ENCODE measurements at places on chromosomes 4 and X.
A peak's percentile ranks its signal among the peaks of the same experiment; 100 is the strongest.

DNA sequence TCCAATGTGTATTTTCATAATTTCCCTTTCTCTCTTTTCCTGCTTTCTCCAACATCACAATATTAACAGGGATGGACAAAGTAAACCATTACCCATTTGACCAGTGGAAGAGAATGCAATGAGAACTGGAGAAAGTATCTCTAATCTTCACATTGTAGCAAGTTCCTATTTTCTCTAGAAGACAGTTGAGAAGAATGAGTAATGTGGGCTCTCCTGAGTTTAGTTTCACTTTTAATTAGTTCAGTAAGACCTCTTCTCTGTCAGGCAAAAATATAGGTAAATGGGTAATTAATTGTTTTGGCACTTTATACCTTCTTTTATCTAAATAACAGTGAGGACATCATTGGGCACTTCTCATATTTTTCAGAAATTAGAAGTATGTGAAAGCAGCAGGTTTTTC lies 602.0 kb downstream of the GLUD2 start:
- DNase-seq: no peak

DNA sequence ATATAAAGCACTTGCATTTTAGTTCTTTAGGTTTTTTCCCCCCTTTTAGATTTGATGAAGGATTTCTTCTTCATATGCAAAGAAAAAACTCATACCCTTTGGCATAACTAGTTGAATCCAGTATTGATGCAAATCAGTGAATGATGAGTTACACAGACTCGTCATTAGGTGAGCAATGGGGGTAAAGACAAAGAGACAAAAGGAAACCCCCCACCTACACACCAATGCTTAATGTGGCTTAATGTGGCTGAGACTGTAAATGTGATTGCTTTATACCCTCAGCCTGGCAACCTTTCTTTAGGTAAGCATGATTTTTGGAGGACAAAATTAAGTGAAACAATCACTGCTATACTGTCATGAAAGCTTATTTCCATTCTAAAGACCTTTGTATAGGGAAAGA lies 39.5 kb downstream of the CD40LG start:
- no peak for DNase-seq

DNA sequence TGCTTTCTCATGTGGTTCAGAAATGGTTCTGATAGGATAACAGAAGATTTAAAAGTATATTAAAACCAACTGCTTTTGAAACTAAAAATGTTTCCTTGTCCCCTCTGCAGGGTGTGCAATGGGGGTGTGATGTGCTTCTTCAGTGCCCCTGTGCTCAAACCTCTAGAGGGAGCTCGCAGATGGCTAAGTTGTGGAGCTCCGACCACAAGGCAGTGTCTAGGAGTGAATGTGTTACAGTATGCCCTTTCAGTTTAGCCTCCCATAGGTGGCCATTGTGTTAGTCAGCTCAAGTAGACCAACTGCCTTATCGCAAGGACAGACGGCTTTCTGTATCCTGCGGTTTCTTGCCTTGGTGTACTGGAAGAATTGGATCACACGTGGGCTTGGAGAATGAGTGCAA lies 130.5 kb downstream of the TENT5D start:
- DNase-seq: no peak

DNA sequence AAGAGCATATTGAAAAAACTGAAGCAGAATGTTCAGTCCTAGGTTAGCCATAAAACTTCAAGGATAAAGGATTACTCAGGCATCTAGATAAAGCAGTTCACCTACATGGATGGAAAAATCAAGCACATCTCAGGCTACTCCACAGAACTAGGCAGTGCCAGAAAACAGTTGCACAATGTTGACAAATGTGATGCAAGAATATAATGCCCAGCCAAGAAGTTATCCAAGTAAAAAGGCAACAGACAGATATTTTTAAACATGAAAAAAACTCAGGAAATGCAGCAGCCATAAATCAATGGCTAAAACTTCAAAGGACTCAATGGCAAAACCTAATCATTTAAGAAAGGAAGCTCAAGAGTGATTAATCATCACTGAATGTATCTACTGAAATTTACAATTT lies 456.0 kb upstream of the FAM241A start:
- no peak for DNase-seq

- DNase-seq: no peak
These were observed 25.5 kb upstream of the UVSSA start for GRCh38 chr4:1321486-1321885.

GRCh38 chr4:159052315-159052714 lies 50.6 kb upstream of the RAPGEF2 start:
- no peak for DNase-seq

- peak; percentile 32 for DNase-seq
These were observed 19.9 kb downstream of the SH3BP2 start for GRCh38 chr4:2812612-2813354.

DNA sequence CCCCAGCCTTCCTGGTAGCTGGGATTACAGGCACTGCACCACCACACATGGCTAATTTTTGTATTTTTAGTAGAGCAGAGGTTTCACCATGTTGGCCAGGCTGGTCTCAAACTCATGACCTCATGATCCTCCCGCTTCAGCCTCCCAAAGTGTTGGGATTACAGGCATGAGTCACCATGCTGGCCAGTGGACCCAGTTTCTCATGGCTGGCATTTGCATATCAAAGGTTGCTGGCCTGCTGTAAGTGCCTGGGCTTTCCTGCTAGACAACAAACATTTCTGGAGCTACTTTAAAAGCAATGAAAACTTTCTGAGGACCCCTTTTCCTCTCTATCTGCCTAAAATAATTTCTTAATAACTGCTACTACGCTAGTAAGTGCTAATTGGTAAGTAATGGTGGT lies 228.2 kb downstream of the PCDH10 start:
- no peak for DNase-seq

GRCh38 chr4:102551958-102552565 lies 50.9 kb downstream of the NFKB1 start:
- DNase-seq: no peak

- no peak for DNase-seq
These were observed 32.1 kb upstream of the GLRA2 start for GRCh38 chrX:14497184-14497666.

DNA sequence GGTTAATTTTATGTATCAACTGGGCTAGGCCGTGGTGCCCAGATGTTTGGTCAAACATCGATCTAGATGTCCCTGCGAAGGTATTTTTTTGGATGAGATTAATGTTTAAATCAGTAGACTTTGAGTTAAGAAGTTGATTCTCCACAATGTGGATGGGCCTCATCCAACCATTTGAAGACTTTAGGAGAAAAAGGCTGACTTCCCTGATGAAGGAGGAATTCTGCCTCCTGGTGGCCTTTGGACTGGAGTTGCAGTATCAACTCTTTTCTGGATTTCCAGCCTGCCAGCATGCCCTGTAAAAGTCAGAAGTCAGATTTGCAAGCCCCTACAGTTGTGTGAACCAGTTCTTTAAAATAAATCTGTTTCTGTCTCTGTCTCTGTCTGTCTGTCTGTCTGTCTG lies 91.4 kb downstream of the STK32B start:
- DNase-seq: no peak

DNA sequence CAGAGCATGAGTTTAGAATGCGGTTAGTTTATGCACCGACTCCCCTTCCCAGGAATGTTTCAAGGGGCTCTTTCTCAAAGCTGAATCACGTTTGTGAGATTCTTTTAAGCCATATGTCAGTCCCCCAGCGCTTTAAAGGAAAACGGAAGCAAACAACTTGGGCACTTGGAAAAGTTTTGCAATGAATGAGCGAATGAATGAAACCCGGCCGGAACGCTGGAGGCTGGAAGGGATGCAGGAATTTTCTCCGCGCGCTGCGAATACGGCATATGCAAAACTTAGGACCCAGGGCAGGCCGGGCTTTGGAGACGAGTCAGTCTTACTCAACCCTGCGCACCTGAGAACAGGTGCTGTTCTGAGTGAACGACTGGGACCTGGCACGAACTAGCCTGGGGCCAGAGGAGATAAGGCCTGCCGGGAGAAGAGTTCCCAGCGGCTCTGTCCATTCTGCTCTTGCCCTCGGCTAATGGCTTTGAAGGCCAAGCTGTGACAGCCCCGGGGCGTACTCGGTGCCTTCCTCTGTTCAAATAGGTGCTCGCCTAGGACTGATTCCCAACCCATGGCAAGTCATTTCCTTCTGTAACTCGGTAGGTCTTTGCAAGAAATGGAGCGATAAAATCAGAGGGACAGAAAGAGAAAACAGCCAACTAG lies 743 bp upstream of the NRK start:
- no peak for DNase-seq

DNA sequence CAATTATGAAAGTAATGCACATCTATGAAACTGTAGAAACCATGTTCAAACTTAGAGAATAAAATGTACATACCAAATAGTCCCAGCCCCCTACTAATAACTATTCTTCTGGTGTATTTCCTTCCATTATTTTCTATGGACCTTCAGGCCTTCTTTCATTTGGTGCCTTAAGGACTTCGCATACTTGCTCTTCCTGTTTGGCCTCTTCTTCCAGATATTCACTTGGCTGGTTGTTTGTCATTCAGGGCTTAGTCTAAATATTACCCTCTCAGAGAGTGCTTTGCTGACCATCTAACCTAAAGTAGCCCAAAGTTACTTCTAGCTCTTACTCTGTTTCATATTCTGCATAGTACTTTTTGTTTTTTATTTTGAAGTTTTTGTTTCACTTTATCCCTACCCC lies 70.3 kb upstream of the ARMCX2 start:
- DNase-seq: no peak

- peak; percentile 66 for DNase-seq
These were observed 745 bp downstream of the SLC39A8 start for GRCh38 chr4:102344520-102344953.

DNA sequence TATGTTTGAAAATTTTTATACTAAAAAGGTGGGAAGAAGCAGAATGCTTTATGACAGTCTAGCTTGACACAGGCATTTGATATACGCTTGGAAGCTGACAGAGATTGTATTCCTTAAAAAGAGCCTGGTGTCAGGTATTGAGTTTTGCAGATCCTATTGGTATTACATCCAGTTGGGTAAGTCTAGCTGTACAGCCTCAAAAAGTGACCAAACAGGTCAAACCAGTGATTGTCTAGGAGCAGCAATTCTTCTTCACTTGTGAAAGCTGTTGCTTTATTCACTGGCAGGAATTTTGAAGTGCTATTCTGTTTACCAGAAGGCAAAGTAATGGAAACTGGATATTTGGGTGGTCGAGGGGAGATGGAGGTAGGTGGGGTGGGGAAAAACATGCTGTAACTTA lies 77.5 kb downstream of the UCHL1 start:
- no peak for DNase-seq

GRCh38 chr4:14336656-14337055 lies 665.6 kb upstream of the CPEB2 start:
- DNase-seq: no peak

- DNase-seq: no peak
These were observed 471 bp upstream of the PLAC8 start for GRCh38 chr4:83115000-83115399.

GRCh38 chr4:1632109-1633104 lies 51.7 kb downstream of the FAM53A start:
- DNase-seq: no peak

- DNase-seq: no peak
These were observed 94.1 kb downstream of the DRD5 start for GRCh38 chr4:9875516-9875915.

GRCh38 chrX:152028579-152028978 lies 54.1 kb upstream of the GABRE start:
- no peak for DNase-seq

- no peak for DNase-seq
These were observed at the start of gene SPP1 for GRCh38 chr4:87975466-87975865. Gene SPP1, plus strand, starts transcription at chr4:87975714. Its CDS starts 1,182 bp downstream, at chr4:87976896.

DNA sequence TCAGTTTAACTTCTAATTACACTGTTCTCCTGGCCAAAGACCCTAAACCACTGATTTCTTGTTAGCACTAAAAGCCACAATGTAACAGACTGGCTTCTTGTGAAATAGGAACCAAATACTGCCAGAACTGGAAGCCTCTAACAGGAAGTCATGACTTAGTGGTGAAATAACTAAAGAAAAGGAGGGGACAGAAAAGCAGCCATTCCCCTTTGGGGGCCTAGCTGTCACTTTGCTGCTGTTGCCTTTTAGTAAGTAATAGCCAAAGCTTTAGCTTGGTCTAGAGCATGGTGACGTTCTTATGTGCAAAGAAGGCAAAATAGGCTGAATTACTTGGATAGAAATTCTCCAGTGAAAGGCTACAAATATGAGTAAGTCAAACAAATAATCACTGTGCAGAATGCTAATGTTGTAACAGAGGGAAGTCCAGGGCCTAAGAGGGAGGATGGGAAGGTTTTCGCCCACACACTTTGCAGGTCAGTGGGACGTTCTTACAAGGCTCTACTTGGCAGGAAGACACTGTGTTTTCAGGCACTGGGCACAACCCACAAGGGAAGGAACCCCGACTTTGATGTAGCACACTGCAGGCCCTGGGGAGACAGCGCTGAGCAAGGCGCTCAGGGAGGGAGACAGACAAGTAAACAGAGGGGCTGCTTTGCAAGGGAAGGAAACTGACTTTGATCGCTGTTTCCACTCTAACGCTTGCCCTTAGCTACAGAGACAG lies 16.7 kb downstream of the GAB3 start:
- no peak for DNase-seq

- peak; percentile 23 for DNase-seq
These were observed 64.1 kb downstream of the TNIP2 start for GRCh38 chr4:2691952-2692435.

DNA sequence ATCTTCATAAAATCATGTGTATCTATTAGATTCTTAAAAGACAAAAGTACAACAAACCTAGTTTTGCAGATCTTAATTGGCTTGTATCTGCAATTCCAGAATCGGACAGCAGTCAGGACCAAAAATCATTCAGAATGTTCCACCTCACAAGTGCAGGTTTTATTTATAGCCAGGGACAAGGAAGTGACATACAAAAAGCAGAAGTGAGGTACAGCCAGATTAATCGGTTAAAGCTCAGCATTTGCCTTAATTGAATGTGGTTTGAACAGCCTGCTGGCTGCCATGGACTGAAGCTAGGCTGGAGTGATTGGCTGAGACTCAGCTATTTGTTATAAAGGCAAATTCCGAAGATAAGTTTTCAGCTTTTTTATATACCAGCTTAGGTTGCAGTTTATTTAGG lies 932.6 kb downstream of the C4orf33 start:
- no peak for DNase-seq
